Gastroesophageal sphincter (tissue), 4 donors: ENCODE measurements at places on chromosomes 3 and 15.
A peak's percentile ranks its signal among the peaks of the same experiment; 100 is the strongest.

DNA sequence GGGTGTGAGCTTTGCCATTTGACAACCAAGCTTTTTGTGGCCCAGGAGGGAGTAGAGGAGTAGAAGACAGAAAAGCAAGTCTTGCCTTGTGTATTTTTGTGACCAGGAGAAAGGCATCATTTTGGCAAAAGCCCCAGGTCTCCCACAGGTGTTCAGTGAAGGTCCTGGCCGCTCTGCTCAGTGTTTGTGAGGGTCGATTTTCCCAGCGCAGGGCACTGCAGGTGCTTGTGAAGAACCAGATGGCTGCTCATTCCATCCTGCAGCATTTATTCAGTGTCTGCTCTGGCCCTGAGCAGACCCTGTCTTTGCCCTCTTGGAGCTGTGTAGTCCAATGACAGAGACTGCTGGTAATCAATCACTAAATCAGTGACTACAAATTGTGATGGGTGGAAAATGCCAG lies 19.5 kb downstream of the TRAK1 start:
- ATAC-seq: no peak

DNA sequence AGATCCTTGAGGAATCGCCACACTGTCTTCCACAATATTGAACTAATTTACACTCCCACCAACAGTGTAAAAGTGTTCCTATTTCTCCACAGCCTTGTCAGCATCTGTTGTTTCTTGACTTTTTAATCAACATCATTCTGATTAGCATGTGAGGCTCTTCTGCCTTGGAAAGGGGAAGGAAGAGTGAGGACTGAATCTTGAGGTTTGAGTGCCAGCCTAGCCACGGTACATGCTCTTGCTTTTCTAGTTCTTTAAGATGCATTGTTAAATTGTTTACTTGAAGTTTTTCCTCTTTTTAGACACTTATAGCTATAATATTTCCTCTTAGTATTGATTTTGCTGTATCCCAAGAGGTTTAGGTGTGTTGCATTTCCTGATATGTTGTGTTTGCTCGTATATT lies 596.1 kb downstream of the OTOL1 start:
- no peak for ATAC-seq

DNA sequence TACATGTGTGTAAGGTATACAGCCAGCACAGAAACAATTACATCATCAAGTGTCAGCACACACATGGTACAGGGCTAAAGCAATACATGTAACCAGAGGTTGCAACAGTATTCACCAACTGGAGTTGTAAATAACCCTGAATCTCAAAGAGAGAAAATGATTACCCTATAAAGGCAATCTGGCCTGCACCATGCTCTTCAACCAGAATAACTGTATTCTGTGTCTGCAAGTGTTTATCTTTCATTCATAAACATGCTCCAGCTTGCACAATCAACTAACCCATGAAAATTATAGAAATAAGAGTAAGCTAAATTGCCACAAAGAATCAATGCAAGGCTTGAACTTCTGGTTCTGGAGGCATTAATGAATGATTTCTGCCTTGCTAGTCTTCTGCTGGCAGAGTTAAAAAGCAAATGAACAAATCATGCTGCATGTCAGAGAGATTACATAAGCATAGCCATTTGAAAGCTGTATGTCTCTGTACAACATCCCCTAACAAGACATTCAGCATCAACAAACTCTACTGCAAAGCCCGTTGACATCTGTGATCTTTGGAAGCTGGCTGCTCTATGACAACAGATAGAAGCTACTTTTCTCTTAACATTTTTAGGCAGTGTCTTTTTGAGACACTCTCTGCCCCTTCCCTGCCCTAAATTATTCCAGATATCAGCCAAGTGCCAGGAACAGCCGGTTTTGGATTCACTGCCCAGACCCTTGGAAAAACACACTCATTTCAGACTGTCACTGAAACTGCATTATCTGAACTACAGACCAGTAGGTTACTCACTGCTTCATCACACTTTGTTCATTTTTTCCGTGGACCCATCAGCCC lies 871.0 kb downstream of the OTOL1 start:
- no peak for ATAC-seq

- no peak for ATAC-seq
Measured at GRCh38 chr15:89433686-89434085, 62.7 kb downstream of the RHCG start.

GRCh38 chr3:148951599-148952361 lies 39.6 kb upstream of the GYG1 start:
- no peak for ATAC-seq

GRCh38 chr3:77319711-77320110 lies 279.8 kb downstream of the ROBO2 start:
- no peak for ATAC-seq

- no peak for ATAC-seq
Measured at GRCh38 chr15:82044373-82045178, 1.2 kb downstream of the MEX3B start.

- ATAC-seq: no peak
Measured at GRCh38 chr3:11339541-11339940, 67.3 kb downstream of the ATG7 start.

GRCh38 chr3:124520970-124521369 lies 209.3 kb upstream of the UMPS start:
- ATAC-seq: no peak

DNA sequence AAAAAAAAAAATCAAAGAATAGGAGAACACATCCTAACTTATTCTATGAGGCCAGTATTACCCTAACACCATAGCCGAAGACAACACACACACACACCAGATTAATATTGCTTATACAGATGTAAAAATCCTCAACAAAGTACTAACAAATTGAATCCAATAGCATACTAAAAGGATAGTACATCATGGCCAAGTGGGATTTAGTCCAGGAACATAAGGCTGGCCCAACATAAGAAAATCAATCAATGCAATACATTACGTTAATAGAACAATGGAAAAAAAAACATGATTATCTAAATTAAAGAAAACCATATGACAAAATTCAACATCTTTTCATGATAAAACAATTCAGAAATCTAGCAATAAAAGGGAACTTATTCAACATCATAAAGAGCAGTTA lies 79.1 kb downstream of the ADAMTS9 start:
- no peak for ATAC-seq

DNA sequence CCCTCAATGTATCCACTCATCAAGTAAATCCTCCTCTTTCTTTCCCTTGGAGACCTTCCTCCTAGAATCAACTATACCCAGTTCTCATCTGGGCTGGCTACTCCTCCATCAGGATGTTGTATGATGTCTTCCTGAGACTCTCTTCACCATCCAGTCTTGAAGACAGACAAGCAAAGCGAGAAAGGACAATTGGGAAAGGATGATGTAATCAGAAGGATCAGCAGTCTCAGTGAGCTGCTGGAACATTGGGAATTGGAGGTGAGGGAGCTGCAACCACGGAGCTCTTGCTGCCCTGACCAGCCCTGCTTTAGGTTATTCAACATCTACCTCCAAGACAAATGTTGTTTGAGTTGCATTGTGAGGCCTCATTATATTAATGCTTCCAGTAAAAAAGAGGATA lies 48.0 kb upstream of the UBP1 start:
- no peak for ATAC-seq

- ATAC-seq: no peak
Measured at GRCh38 chr3:113274425-113275257, 63.3 kb downstream of the BOC start.

GRCh38 chr3:155244216-155244615 lies 49.3 kb downstream of the STRIT1 start:
- no peak for ATAC-seq

- no peak for ATAC-seq
Measured at GRCh38 chr3:31289584-31289983, 243.1 kb upstream of the STT3B start.

GRCh38 chr3:8278448-8278847 lies 223.2 kb upstream of the LMCD1 start:
- no peak for ATAC-seq

DNA sequence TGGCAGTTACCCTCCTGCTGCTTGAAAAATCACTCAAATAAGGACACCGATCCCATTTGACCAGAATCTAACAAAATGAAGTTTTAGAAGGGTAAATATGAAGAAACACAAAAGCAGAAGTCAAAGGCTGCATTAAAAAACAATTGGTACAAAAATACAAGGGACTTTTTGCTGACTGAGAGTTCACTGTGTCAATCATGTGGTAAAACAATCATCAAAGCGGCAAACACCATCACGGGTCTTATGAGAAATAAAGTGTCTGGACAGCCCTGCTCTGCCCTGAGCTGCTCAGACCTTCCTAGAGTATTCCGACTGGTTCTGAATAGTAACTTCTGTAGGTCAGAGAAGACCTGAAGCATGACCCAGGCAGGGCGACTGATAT lies 137.2 kb upstream of the RAD18 start:
- ATAC-seq: no peak

DNA sequence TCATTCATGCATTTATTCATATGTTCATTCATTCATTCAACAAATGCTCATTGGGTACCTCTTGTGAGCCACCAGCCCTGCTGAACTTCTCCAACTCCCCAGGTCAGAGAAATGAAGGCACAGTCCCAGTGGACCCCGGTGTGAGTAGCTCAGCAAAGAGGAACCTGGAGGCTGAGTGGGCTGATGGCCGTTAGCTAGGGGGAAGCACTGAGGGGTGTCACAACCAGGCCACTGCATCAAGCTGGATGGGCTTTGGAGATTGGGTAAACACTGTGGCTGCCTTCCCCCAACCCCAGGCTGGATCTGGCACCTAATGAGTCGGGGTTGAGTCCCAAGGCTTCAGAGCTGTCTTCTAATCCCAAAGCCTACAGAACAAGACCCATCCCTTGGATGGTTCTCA lies 12.1 kb upstream of the ALAS1 start:
- no peak for ATAC-seq

- ATAC-seq: no peak
Measured at GRCh38 chr3:184742676-184743135, 30.8 kb upstream of the MAGEF1 start.

DNA sequence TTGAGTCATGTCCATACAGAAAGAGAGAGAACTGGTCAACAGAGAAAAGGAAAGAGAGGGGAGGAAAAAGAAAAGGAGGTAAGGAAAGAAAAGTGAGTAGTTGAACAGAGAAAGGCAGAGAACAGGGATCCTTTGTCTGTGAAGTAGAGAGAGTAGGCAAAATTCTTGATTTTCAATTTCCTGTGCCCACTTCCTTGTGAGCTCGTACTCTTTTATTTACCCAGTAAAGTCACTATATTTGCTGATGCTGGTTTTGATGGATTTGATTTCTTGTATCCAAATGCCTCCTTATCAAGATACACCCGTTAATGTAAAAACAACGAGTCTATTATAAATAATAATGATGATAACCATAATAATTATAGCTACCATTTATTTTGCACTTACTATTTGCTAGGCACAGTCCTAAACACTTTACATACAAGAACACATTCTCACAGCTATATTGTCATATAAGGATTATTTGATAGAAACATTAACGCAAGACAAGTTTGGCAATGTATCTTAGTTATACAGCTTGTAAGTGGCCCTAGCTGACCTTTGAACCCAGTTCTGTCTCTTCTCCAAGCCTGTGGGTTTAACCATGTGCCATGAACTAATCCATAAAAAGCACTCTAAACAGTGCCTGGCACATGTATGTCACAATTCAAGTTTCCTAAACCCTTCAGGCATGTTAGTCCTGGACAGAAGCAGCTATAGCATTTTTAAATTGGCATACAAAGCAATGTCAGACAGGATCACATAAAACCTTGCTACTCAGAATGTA lies 6.7 kb upstream of the P2RY1 start:
- no peak for ATAC-seq

DNA sequence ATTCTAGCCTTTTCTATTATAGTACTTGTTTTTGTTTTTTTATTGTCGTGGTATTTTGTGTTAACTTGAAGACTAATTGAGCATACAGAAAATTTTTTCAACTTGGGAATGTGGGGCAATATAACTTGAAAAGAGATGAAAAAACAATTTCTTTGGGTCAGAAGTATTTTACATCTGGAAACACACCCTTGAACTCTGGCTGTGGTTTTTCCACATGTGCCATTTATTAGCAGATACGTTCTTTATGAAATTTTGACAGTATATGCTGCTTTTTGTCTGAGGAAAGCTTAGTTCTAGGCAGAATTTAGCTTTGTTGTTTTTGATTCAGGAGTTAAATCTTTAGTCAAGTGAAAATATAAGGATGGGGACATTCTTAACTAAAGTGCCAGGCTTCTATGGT lies 44.7 kb downstream of the TCF12 start:
- ATAC-seq: no peak

DNA sequence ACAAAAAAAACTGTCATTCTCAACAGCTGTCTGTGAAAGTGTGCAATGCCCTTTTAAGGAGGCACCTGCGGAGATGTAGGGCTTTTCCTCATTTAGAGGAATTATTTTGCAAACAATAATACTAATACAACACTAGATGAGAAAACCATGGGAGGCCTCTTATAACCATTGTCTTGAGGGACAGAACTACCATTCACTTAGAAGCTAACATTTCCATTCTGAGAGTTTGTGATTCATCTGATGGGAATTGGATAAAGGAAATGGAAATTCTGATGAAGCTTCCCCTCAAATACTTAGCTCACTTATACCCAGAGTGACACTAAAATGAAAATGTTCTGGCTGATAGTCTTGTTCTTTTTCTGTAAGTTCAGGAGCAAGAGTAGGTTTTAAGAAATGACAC lies 147.7 kb downstream of the CADPS start:
- no peak for ATAC-seq

- no peak for ATAC-seq
Measured at GRCh38 chr15:41633609-41634008, 26.6 kb upstream of the MGA start.

DNA sequence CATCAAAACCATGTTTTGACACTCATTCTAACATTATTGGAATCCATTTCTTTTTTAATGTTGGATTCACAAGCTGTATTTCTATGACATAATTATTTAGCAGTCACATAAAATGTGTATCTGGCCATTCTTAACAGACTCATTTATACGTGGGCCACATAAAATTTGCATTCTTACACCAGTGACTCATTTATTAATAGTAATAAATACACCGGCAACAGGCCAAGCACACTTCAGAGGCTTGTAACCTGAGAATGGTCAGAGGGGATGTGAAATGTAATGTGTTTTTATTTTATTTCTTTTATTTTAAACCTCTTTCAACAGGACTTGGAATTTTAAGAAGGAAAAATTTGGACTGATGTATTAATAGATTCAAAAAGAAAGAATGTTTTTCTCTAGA lies 384.9 kb upstream of the RARB start:
- ATAC-seq: no peak

- ATAC-seq: peak; percentile 48
Measured at GRCh38 chr3:196159952-196160804, 51.0 kb downstream of the ZDHHC19 start.

GRCh38 chr15:53218666-53219580 lies 428.8 kb upstream of the ONECUT1 start:
- ATAC-seq: no peak

- ATAC-seq: no peak
Measured at GRCh38 chr15:30073915-30074314, 8.8 kb upstream of the GOLGA8J start.

DNA sequence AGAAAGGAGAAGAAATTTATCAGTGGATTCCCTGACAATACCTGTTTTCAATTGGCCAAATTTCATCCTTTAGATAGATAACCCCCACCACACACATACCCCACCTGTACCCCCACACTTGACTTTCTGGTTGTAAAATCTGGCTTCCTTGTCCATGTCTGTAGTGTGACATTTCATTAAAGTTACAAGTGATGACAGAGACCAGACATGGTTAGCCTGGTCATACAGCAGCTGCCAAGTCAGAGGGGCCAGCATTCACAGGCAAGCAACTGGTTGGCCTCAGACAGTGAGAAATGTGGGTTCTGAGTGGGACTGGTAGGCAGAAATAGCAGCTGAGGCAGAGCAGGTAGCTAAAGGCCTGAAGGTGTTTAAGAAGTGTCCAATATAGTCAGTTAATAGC lies 238.6 kb upstream of the SOX14 start:
- no peak for ATAC-seq
